GM12878 (cell line): ENCODE measurements at places on chromosomes 2 and 18. TPM values are rescaled to one million over a fixed set of nuclear protein-coding genes. Genes with fewer than 3 reads are reported as not detected.

BUB1 gene
- 133 and 135 TPM in 2 replicates for polyA plus RNA-seq

LRRTM1 gene
- polyA plus RNA-seq = not detected in 2 replicates

C2orf81 gene
- polyA plus RNA-seq = 3.5 and 5.4 TPM in 2 replicates

C2orf80 gene
- polyA plus RNA-seq = not detected in 2 replicates

DNA sequence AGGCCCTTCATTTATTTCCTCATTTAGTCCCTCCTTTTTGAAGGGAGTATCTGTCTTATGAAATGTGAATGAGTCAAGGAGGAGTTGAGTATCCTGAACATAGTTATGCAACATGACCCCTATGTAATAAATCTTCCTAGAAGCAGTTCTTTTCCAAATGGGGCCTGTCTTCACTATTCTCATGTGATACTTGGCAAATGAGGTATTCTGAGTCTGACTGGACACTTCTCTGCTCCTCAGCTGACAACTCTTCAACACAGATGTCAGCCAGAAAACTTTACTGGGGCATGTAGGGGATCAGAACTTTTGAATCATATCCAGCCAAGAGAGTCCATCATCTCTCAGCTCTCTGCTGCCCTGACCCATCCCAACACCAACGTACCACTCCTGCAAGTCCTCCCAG lies 291.6 kb downstream of the ZNF385B start:
- no peak for DNase-seq

DNA sequence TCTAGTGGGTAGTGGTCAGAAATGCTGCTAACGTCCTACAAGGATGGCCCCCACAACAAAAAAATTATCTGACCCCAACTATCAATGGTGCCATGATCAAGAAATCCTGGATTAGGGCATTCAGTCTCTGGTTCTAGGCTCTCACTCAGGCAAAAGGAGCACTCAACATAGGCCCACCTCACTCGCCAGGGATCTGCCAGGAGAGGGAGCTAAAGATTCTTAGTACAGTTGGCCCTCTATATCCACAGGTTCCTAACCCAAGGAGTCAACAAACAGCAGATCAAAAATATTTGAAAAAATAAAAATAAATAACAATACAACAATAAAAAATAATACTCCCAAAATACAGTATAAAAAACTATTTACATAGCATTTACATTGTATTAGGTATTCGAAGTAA lies 10.0 kb downstream of the SLC4A5 start:
- DNase-seq = no peak

DNA sequence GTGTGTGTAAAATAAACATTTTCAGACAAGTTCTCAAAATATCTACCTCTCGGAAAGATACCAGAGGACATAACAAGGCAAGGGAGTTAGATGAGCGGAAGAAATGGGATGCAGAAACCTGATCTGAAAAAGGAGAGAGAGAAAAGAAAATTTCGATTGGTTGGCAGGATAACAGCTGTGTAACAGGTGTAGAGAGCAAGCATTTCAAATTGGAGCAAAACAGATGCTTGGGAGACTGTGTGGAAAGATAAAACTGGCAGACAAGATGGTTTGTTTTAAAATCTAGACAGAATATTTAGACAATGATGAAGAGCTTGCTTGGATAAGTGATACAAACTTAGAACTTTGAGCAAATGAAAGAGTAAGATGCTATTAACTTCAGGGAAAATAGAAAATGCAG lies 20.2 kb downstream of the CHST9 start:
- DNase-seq = no peak

GRCh38 chr2:115389024-115389423 lies 946.6 kb downstream of the DPP10 start:
- DNase-seq = no peak

DNA sequence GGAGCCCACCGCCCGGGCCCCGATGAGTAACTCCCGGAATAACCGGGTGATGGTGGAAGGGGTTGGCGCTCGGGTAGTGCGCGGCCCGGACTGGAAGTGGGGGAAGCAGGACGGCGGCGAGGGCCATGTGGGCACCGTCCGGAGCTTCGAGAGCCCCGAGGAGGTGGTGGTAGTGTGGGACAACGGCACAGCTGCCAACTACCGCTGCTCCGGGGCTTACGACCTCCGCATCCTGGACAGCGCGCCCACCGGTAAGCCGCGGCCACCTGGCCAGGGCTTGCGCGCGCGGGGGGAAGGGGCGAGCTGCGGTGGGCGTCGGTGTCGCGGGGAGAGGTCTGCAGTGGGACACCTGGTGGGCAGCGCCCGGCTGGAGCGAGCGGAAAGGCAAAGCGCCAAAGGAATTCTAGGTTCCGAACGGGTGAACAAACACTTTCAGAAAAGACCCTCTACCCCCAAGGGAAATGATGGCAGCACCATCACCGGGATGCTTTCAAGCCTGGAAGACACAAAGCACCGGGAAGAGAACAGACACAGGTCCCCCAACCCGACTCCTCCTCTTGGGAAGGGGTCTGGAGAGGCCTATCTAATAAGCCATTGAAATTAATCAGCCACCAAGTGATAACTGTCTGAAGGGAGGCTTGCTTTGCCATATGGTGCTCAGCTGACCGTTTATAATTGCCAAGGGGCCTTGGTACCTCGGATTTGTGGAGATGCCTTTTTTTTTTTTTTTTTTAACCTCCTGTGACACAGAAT lies 1.1 kb downstream of the MIB1 start:
- DNase-seq = no peak

DNA sequence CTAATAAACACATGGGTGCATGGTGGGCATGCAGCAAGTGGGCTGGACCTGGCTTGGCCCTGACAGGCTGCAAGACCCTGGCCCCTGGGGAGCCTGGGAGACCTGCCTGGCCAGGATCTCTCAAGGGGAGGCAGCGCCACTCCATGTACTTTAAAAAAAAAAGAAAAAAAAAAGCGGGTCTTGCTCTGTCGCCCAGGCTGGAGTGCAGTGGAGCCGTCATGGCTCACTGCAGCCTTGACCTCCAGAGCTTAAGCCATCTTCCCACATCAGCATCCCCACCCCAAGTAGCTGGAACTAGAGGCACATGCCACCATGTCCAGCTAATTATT lies 29.5 kb upstream of the SEMA4C start:
- DNase-seq = no peak
